Fibroblast of skin of abdomen (primary cell): ENCODE measurements at places on chromosomes 11 and 22.

DNA sequence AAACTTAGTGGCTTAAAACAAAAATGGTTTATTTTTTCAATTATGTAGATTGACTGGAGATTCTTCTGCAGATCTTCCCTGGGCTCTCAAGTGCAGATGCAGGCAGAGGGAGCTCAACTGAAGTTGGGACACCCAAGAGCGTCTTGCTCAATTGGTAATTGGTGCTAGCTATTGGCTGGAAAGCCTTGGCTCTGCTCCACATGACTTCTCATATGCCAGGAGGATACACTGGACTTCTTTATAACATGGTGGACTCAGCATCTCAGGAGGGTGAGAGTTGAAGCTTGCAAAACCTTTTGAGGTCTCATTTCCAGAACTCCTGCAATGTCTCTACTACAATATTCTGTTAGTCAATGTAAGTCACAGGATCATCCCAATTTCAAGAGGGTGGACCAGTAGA is 42.2 kb upstream of the PRSS23 start:
- DNase-seq, result no peak

GRCh38 chr22:49929211-49929979 is 11.0 kb downstream of the CRELD2 start:
- peak; percentile 17 for DNase-seq

- DNase-seq, result no peak
These were observed 234.7 kb downstream of the INSC start for GRCh38 chr11:15349413-15349812.

DNA sequence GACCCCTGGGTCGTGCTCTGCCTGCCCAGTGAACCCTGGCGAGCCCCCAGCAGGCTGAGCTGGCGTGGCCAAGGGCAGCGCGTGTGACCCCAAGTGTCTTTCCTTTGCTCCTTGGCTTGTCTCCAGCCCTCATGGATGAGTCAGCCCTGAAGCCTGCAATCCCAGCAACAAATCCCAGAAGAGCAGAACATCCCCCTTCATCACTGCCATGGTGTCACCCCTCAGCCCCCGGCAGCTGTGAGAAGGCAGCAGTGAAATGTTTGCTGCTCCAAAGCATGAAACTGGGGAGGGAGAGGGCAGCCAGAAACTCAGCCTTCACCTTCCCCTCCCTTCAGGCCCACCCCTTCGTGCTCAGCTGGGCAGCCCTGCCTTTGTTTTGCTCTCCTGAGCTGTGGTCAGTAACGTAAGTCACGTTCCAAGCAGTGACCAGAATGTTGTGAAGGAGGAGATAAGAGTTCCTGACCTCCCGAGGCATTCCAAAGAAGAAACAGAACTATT is 29.8 kb downstream of the ADAMTS15 start:
- DNase-seq, result peak; percentile 91

DNA sequence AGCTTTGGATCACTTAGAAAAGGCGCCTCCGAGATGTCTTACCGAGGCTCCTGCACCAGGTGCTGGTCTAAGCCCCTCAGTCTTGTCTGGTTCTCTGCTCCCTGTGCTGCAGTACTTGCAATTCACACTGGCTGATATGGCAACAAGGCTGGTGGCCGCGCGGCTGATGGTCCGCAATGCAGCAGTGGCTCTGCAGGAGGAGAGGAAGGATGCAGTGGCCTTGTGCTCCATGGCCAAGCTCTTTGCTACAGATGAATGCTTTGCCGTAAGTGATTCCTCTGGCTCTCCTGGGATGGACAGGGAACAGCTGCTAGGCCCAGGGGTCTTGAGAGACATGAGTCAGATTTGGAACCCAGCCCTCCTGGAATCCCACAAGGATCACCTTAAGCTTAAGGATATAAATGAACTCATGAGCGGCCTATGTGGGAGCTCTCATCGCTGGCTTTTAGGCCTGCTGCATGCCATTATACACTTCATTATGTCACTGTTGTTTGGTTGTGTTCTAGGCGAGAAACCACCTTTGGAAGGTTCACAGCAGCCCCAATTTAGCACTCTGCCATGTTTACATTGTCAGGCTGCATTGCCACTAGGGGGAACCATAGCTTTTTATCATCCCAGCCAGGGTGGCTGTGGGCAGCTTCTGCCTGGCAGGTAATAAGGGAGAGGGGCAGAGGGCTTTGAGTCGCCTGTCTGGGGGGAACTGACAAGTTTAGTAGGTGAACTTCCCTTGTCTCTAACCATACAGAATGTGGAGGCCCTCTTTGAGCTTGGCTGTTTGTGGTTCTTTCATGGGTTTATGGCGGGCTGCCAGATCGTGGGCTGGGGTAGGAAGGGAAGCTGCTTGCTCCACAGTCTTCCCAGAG is 8.5 kb downstream of the ACAD8 start:
- no peak for DNase-seq

GRCh38 chr11:61834278-61835048 is 6.4 kb downstream of the FADS2 start:
- peak; percentile 55 for DNase-seq

GRCh38 chr22:11629661-11630385 is 3898.2 kb upstream of the OR11H1 start:
- no peak for DNase-seq

GRCh38 chr11:27183672-27184457 is 143.2 kb downstream of the BBOX1 start:
- peak; percentile 80 for DNase-seq

GRCh38 chr11:48111891-48112290 is 104.7 kb upstream of the OR4B1 start:
- no peak for DNase-seq

DNA sequence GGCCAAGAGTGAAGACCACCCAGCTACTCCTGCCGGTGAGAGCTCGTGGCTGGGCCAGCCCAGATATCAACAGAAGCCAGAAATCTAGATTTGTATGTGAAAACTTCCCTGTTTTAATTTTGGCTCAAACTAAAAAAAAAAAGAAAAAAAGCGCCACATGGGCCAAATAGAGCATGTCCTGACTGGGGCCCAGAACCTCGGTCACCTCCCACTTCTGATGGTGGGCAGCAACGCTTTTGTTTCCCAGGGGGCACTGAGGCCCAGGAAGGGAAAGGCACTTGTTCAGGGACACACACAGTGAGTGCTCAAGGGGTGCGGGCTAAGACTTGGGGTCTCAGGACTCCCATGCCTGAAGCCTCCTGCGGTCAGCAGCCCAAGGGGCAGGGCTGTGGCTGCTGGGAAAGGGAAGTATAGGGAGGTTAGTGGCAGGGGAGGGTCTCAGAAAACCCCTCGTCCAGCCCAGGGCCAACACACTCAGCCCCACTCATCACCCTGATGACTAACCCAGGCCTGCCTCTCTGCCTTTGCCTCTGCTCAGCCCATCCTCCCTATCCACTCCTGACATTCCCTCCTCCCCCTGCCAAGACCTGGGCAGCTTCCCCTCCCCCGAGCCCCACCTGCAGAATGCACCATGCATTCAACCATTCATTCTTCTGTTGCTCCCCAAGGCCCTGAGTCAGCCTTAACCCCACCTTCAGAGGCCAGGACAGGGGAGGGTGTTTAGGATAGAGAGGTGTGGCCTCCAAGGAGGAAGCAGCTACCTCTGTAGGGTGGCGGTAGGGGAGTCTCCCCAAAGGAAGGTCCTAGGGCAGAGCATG is 30.0 kb upstream of the TCF20 start:
- DNase-seq, result no peak
